T follicular helper cell (primary cell): ENCODE measurements at places on chromosomes 3 and 15.

GRCh38 chr15:84736375-84736774, 12.0 kb upstream of the ZNF592 start:
- DNase-seq, result peak; percentile 35

DNA sequence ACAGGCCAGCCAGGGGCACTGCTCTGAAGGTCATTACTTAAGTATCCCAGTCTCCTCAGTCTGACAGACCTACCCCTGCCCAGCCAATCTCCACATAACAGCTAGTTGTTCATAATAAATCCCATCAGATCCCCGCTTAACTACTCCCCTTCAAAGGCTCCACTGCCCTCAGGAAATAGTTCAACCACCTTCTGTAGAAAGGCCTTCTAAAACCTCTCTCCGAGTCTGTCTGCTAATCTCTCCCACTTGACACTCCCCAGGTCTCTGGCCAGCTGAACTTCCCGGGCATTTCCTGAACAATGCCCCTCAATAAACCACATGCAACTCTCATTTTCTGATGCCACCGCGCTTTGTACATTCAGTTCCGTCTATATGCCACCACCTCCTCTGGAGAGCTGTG, 6.0 kb downstream of the PRC1 start:
- DNase-seq, result no peak

DNA sequence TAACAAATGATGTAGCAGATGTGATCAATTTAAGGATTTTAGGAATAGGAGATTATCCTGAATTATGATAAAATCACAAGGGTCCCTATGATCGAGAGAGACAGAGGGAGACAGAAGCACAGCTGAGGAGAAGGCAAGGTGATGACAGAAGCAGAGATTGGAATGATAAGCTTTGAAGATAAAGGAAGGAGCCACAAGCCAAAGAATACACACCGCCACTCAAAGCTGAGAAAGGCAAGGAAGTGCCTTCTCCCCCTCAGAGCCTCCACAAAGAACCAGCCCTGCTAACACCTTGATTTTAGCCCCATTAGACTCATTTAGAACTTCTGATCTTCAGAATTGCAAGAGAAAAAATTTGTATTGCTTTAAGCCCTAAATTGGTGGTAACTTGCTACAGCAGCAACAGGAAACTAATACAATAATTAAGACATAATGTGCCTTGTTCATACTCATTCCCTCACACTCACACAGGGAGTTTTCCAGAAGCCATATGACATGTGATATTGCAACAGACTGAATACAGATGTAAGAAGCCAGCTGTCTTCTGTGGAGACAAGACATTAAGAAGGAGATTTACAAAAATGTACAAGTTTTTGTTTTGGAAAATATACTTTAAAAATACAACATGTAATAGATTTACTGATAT, 38.2 kb downstream of the TRANK1 start:
- no peak for DNase-seq

DNA sequence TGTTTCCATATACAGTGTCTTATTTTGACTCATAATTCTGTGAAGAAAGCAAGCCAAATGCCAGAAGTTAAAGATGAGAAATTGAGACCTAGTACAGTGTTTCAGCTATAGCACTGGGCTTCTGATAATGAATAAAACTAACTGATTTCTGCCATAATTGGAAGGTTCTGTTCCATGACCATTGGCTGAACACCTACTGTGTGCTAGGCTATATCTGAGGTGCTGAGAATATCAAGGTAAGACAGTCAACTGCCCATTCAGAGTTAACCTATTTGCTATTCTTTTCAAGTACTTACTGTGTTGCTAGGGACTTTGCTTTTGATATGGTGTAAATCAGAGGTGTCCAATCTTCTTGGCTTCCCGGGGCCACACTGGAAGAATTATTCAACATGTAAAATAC, 73.4 kb downstream of the LHFPL4 start:
- DNase-seq, result no peak

GRCh38 chr15:68951813-68952212, 21.5 kb downstream of the SPESP1 start:
- DNase-seq, result no peak

GRCh38 chr15:33292717-33293307, 18.0 kb upstream of the RYR3 start:
- no peak for DNase-seq

DNA sequence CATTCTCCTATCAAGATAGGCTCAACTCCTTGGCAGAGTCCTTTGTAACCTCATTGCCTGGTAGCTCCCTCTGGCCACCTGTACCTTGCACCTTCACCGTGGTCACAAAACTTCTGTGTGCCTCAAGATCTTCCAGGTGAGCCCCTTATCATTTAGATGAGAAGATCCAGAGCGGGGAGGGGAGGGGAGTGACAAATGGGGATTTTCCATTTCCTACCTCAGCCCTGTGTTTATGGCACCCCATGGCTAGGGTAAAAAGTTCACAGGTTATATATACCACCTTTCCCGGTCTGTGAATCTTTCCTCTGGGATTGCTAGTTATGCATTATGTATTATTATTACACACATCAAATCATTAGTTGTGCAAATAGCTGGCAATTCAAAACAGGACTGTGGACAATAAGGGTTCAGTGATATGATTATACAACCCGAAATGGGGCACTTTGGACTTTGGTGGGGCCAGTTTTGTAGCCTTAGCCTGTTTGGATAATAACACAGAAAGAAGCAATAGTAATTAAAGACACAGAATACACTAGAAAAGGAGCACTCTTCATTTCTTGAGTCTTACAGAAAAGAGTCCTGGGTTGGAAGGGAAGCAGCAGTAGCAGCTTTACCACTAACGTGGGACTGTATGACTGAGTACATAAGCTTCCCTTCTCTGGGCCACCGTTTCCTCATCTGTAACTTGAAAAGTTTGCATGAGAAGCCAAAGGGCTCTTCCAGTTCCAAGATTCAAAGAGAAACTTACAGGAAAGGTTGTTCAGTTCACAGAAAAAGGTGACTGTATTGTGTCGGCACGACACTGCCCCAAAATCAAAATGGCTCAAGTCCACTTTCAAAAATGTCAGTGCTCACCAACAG, 7.1 kb downstream of the TLE3 start:
- no peak for DNase-seq

DNA sequence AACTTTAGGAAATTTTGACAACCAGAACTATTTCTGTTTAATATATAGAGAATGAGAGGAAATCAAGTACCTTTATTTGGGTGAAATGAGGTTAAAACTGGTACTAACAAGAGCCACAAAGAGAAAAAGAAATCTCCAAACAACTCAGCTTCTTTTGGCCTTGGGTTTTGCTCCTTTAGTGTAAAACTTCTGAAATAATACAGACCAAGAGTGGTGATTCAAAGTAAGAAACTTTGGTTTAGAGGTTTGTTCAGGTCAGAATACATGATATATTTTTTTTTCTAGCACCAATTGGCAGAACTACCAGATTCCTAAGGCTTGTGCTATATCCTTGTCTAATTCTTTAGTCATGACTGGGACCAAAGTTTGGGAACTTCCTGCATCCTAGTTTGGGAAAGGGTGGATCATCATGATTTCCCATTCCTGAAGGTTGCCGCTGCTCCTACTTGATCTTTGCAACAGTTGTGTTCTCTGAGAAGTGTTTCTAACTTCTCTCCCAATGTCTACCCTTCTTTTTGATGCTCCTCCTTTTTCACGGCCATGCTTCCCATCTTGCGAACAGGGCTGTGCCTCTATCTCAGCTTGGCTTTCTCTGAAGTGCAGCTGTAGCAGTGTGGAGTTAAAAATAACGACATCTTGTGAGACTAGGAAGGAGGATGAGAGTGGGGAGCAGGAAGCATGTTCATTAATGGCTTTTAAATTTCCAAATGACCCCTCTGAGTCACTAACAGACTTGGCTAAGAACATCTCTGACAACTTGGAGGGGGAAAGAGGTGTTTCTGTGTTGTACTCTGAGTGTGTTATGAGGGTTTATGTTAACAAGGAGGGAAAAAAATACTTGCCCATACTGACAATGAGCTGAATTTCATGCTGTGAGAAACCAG, 87.7 kb downstream of the KCNAB1 start:
- no peak for DNase-seq

- DNase-seq, result no peak
These were observed 38.1 kb upstream of the ZBTB38 start for GRCh38 chr3:141330235-141330634.

- DNase-seq, result no peak
These were observed 171.9 kb downstream of the CACNA2D3 start for GRCh38 chr3:54294214-54294613.

DNA sequence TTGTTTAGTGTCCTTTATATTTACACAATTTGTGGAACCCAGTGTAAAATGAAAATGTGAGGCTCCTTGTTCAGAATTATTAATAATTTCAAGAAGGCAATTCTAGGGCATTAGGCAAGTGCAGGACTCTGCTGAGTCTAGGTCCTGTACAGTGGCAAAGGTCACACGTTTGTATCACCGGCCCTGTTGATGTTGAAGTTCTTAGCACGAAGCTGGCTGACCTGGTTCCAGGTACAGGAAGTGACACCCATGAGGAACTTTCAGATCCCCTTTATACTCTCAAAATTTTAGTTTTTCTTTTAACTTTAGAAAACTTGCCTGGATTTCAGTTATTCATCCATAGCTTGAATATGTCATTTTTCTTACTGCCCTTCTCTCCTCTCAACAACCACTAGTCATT, 349.4 kb downstream of the CNTN6 start:
- no peak for DNase-seq
